ENCODE measurements at places on chromosomes 5 and 9.

DNA sequence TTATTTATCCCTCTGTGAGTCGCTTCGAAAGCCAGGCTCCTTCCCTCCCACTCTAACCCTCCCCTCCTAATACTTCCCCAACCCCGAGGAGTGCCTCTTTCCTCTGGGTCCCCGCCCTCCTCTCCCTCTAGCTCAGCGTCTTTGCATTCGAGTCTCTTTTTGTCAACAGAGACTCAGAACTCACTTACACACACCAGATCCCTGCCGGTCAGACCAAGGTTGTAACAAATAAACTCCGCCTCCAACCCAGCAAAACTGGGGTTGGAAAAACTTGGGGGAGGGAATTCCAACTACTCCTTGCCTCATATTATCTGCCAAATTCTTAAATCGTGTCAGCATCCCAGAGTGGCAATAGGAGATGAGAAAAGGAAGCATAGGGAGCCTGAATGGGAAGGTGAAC lies at the start of gene HTR1A:
Gene HTR1A, minus strand, starts transcription at position 167 of the 400 bp plus-strand sequence. CDS start 726 bp downstream, outside the sequence.
- no peak for DNase-seq

DNA sequence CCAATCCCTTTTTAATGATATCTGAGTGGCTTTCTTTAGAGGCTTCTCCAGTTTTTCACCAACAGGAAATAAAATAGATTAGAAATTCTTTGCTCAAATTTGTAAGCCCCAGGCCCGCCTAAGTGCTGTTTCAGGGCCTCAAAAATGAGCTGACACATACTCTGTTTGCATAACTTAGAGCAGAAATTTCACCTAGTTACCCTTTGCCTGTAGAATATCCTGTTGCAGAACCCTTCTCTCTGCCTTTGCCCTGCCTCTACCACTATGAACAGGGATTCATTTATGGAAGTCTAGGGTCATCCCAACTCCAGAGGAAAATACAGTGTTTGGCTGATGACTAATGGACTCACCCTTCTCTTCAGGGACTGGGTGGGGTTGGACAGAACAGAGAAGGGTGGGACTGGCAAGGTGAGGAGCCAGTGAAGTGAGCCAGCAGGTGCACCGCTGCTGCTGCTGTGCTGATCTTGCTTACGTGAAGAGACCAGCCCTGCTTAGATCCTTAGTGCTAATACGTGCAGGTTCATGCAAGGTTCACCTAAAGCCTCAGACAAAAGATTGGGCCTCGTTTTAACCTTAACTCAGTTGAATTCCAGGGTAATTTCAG lies 22.8 kb downstream of the OSTF1 start:
- no peak for DNase-seq

GRCh38 chr9:32306006-32306405 lies 78.4 kb upstream of the ACO1 start:
- DNase-seq = no peak

GRCh38 chr5:56110646-56111403 lies 116.1 kb upstream of the IL6ST start:
- no peak for DNase-seq

GRCh38 chr9:124660341-124660801 lies 110.7 kb downstream of the NR6A1 start:
- no peak for DNase-seq

Measured in activated T-helper 1 cell treated with anti-CD3 and anti-CD28 coated beads, Interleukin-2, amount 50 U/mL, for 16 hours (primary cell).